Cardiac fibroblast (primary cell): ENCODE measurements at places on chromosomes 4 and X.

DNA sequence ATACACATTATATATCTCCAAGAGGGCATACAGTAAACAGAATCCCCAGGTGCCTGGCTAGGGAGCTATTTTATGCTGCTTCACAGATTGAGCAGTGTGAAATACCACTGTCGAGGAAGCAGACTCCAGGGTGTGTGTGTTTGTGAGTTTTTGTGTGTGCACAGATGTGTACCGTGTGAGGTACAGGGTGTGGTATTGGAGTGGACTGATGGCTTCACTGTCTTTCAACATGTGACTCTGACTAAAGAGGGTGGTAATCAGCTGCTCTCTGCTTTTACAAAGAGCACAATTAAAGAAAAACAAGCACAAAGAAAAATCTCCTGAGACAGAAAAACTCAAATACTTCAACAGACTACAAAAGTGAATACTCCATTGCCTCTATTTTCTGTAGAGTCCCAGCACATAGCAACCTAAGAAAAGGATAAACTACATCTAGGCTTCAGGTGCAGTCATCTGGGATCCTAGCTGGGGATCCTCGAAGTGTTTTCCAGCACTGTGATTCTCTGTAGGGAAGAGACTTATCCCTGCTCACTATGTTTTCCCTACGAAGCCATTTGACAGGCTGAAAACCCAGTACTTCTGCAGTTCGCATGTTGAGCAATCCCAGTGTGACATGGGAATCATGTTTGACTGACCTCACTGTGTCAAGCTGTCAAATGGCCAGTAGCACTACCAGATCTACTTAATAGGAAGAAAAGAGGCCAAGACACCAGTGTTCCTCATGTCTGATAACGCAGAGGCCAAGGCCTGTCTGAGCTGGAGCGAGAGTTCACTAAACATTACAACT is 100.3 kb downstream of the CDS1 start:
- no peak for DNase-seq

DNA sequence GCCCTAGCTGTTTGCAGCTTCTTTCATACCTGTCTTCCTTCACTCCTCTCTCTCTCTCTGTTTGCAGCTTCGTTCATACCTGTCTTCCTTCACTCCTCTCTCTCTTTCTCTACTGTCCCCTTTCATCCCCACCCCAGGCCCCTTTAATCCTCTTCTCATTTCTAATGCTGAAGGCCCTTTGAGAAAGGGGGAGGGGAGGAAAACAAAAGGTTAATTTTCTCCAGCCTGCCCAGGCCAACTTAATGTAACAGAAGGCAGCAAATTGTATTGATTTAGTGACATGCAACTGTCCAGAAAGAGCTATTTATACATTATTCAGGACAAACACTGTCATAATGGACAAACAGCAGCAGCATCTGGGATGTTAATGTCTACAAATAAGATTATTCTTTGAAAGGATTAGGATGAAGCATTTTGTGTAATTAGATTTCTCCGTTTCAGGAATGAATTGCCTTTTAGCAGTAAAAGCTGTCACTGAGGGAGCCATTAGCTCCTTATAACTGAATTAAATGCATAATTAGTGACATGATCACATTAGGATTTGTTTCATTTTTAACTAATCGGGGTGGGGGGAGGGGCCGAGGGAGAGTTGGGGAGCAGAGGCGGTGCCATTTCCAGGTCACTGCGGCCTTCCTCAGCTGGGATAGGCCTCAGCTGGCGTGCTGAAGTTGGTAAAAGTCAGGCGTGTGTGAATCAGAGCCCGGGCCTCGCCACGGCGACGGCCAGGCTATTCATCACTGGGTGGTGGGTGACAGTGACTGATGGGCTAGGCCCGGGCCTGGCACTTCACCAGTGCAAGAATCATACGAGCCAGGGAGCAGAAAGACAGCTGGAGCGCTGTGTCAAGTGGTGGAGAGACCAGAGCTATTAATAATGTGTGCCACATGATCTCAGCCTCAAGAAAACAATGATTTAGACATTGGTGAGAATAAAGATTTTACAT is 174.5 kb downstream of the NKX6-1 start:
- DNase-seq = no peak

- no peak for DNase-seq
Measured at GRCh38 chr4:150978738-150979575, 36.1 kb downstream of the LRBA start.

- no peak for DNase-seq
Measured at GRCh38 chrX:119607018-119607389, 780 bp upstream of the NKRF start.

DNA sequence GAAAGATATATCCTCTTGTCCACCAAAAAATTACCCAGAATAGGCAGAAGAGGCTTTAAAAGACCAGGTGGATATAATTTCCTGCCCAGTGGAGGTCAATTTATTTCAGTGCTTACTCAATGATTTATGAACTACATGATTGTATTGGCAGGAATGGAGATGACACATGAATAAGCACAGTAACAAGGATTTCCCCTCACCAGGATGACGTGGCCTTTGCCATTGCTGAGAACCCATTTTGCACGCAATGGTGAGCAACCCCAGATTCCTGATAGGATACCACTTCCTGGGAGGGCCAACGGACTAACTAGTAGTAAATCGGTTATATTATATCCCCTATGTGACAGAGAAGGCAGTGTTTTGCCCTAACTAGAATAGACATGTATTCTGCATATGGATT is 11.6 kb upstream of the TTC29 start:
- DNase-seq = peak; percentile 98

- no peak for DNase-seq
Measured at GRCh38 chr4:26429910-26430309, 60.4 kb downstream of the CCKAR start.

- DNase-seq = peak; percentile 2
Measured at GRCh38 chrX:107454302-107454701, 4.8 kb downstream of the FRMPD3 start.

GRCh38 chr4:34094114-34094513 is 2150.2 kb downstream of the ARAP2 start:
- DNase-seq = no peak

DNA sequence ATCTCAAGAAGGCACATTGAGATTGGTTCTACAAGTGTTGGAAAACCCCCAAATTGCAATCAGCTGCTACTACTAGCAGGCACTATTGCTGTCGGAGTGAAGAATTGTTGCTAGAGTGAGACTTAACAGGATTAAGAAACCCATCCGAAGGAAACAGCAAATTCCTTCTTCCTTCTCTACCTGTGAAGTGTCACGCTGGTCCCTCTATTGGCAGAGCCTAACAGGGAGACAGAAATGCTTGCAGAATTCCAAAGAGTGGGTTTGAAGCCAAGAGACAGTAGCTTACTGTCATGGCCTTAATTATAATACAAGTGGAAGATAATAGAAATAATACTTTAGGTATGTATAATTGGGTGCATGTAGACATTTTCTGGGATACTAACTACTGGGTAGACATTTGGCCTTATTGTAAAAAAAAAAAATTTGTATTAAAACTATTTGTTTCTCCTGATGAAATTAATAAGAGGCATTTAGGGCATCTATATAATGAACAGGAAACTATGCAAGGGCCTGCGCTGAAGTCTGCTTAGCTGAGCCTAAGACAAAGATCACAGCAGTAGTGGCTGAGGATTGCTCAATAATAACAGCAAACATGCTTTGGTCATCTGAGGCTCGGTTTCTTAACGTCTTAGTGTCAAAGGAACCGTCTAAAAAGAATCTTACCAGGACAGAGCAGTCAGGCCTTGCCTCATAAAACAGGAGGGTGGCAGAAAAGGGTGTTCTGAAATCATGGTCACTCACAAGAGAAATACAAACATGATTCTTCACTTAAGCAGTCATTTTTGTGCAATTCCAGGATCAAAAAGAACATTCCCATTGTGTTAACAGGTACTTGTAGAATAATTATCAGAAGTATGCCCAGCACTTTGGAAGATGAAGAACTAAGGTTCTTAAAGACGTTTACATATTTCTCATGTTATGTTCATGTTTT is 40.8 kb downstream of the FAM241A start:
- DNase-seq = no peak

GRCh38 chr4:118740869-118741268 is 55.7 kb downstream of the METTL14 start:
- peak; percentile 47 for DNase-seq

DNA sequence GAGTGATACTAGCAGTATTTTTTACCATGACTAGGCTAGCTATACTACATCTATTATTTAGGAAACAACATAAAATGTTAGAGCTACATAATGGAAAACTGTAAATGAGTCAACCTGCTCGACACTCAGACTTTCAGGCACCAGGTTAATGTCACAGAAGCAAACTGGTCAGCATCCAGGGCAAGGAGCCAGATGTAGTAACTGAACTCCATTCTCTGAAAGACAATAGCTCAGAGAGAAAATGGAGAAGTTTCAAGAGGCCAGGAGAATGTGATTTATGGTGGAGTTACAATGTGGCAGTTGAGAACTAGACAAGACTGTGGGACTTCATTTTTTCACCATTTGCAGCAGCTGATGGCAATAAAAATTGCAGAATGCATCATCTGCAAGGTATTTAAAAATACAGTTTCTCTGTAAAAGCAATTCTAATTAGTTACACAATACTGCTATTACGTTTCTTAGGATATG is 342.7 kb upstream of the PABPC4L start:
- DNase-seq = no peak

DNA sequence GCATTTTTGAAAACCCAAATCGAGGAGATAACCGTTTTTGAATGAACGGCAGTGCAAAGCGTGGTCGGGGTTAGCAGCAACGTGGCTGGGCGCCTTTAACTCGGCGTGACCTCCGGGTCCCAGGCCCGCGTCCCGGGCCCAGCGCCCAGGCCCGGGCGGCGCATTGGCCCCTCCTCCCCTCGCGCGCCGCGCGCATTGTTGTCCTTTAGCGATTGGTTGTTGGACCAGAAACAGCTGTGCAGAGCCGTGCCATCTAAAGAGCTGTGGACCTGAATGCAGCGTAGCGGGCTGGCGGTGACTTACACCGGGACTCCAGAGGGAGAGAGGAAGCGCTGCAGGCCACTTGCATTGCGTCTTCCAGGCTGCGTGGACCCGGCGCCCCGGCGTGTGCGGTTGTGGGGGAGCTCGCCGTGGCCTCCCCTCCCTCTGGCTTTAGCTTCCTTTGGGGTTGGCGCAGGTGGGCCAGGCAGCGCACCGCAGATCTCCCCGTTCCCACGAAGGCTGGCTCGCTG is at the start of gene STOX2:
Gene STOX2, plus strand, starts transcription at position 227 of the 512 bp plus-strand sequence. CDS start 1,484 bp downstream, outside the sequence.
- DNase-seq = peak; percentile 48

DNA sequence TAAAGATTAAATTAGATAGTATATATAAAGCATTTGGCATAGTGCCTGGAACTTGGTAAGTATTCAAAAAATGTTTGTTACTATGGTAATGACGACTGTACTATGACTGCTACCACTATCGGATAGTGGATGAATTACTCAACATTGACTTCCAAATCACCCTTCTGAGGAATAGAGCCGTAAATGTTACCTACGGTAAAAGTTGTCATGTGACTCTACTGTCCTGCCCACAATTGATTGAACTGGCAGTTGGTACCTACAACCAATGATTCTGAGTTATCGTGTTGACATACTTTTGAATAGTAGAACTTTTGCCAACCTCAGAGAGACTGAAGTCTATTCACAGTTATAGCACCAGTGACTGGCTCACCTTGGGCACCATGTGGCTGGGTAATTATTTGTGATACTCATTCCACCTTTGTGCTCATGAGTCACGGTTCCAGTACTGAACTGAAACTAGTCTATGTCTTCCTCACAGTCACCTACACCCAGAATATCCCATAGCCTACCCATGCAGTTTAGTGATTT is 185.5 kb upstream of the PITX2 start:
- DNase-seq = peak; percentile 25

DNA sequence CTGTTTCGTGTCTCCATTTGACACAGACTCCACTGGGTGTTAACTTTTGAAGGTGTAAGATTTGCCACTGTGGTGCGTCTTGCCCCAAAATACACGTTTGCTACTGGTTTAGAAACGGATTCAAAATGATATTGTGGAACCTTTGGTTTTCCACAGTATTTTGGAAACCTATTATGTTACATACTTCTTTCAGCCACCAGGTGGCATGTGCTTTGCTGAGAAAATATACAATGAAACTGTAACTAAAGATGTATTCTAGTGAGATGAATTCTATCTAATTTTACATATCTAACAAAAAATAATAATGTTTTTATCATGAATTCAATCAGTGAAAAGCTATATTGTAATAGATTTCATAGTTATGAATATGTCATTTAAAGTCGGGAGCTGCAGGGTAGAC is 28.4 kb upstream of the SLITRK4 start:
- peak; percentile 19 for DNase-seq
